ENCODE measurements at places on chromosomes 7 and 10. TPM values are rescaled to one million over a fixed set of nuclear protein-coding genes. Genes with fewer than 3 reads are reported as not detected.
A peak's percentile ranks its signal among the peaks of the same experiment; 100 is the strongest.

Gene VSIR
- total RNA-seq = 128 TPM

Gene CUEDC2
- 44.8 TPM for total RNA-seq

Gene CDC14C
- not detected for total RNA-seq

Gene WEE2
- total RNA-seq = not detected

Gene HACD1
- 34.3 TPM for total RNA-seq

Gene AKR1C1
- total RNA-seq = 42.0 TPM

Gene POLR2J2
- 14.1 TPM for total RNA-seq

Gene CRHR2
- total RNA-seq = not detected

Gene CXCL12
- 40.8 TPM for total RNA-seq

Gene OR6V1
- not detected for total RNA-seq

Gene IDI2
- not detected for total RNA-seq

Gene TAF6
- 34.9 TPM for total RNA-seq

Gene CDHR1
- 0.35 TPM for total RNA-seq

Gene MKX
- total RNA-seq = 1.7 TPM

DNA sequence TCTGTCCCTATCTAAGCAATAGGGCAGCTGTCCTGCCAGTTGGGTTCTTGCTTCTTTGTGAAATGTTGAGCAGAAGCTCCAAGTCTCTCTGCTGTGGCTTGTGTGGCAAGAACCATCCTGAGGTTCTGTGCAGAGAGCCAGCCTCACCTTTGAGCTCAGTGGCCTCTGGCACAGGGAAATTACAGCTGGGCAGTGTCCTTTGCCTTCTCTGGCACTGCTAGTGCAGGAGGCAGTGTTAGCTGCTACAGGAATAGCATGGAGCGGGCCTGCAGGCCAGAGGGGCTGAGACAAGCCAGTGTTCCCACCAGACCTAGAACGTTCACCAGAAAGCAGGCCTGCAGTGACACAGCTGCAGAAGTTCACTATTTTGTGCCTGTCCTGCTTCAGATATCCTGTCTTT, 1.8 kb downstream of the PRXL2A start:
- no peak for DNase-seq

- no peak for DNase-seq
Measured at GRCh38 chr7:107594961-107595737, 15.1 kb downstream of the BCAP29 start.

- DNase-seq = no peak
Measured at GRCh38 chr7:2665359-2665791, 22.6 kb upstream of the AMZ1 start.

GRCh38 chr10:26481914-26482550, 43.9 kb downstream of the APBB1IP start:
- DNase-seq = no peak

- no peak for DNase-seq
Measured at GRCh38 chr7:36985316-36985715, 261.0 kb upstream of the AOAH start.

GRCh38 chr10:50470345-50470744, 153.4 kb downstream of the SGMS1 start:
- no peak for DNase-seq

DNA sequence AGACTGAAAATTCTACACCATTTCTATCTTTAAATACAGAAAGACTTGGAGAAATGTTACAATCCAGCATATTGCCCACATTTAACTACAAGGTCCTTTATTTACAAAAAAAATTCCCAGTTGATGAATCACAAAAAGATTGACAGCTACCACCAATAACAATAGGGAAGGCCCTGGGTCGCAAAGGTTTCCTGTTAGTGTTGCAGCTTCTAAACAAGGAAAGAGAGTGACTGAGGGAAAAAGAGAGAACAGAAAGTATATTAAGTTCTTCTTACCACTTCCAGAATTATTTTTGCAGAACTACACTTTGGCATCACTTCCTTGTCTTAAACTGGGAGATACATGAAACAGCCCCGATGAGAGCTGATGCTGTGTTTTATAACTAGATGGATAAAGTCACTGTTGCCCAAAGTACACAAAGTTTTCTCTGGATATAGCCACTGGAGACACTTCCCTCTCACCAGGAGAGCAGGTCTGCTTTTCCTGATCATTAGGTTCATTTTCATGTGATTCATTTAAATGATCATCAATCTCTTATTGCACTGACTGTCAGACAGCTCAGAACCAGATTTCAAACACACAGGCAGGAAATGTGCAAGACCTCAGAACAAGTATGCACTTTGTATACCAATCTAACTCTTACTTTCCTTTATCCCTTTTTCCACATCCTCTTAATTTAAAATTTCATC, 57.0 kb downstream of the SHTN1 start:
- DNase-seq = no peak

DNA sequence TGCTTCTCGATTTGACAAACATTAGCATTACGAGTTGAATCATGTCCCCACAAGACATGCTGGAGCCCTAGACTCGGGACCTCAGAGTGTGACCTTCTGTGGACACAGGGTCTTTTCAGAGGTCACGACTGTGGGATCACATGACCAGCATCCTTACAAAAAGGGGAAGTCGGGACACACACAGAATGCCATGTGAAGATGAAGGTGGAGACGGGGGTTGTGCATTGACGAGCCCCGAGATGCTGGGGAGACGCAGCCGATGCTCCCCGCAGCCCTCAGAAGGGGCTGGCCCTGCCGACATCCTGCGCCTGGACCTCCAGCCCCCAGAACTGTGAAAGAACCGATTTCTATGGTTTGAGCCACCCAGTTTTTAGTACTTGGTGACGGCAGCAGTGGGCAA, 7.5 kb downstream of the ZFAND2A start:
- DNase-seq = no peak

DNA sequence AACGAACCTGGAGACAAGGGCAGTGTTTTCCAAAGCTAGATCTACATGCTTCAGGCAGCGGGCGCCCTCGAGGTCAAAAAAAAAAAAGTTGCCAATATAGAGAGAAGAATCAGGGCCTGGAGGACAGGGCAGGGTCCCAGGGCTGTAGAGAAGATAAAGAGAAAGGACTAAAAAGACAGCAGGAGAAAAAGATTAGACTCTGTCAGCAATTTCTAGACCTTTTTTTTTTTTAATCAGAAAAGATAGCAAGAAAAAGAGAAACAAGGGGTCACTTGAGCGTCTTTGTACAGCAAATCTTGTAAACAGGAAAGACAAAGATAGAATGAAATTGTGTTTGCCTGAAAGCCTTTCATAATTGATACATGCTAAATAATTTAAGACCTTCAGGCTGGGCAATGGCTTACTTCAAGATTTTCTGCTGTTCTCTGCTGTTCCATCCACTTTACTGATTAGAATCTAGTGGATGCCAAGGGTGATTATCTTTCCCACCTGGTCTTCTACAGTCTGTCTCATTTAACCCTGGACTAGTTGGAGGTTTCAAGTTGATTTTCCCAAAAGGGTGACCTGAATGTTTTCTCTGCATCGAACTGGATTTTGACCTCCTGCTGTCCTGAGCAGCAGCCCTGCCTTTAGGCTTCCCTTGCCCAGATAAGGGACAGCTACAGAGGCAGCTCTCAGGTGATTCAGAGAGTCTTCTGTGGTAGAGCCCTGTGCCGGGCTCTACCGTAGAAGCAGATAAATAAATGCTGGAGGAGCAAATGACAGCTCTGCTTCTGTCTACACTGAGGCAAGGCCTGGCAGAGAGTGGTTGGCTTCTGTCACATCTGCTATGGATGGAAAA, 5.1 kb downstream of the LMOD2 start:
- DNase-seq = no peak

GRCh38 chr10:83252596-83252995, 886.7 kb upstream of the GHITM start:
- no peak for DNase-seq

- DNase-seq = no peak
Measured at GRCh38 chr10:112735041-112735695, 214.9 kb upstream of the TCF7L2 start.

DNA sequence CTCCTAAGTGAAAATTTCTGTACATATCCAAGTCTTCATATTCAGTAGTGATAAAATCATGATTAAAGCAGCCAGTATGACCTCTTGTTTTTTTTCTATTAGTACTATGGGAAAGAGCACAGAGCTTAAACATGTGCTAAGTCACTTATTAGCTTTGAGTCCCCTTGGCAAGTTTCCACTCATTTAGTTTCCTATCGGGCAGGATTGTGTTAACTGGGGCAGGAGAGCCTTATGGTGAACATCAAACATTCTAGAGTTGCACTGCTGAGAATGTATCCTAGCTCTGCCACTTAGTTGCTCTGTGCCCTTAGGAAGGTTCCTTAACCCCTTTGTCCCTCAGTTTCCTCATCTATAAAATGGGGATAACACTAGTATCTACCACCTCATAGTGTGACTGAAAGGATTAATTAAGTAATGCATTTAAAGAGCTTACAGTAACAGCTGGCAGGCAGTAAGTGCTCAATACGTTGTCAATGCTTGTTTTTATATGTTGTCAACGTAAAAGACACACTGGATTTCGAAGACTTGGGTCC, 117.6 kb downstream of the DOCK4 start:
- no peak for DNase-seq

GRCh38 chr7:91800389-91800788, 80.1 kb downstream of the MTERF1 start:
- DNase-seq = no peak

- DNase-seq = no peak
Measured at GRCh38 chr10:116403740-116404250, 23.9 kb upstream of the PNLIPRP3 start.

- DNase-seq = no peak
Measured at GRCh38 chr10:49285232-49285631, 13.7 kb upstream of the C10orf71 start.

DNA sequence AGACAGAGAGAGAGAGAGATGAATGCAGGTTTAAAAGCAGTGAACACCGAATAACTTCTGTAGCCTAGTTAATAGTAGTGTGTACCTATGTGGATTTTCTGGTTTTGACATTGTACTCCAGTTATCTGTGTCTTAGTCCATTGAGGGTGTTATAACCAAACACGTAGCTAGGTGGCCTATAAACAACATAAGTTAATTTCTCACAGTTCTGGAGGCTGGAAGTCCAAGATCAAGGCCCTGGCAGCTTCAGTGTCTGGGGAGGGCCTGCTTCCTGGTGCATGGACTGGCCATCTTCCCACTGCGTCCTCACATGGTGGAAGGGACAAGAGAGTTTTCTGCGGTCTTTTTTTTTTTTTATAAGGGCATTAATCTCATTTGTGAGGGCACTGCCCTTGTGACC, 23.5 kb downstream of the AOC1 start:
- no peak for DNase-seq

DNA sequence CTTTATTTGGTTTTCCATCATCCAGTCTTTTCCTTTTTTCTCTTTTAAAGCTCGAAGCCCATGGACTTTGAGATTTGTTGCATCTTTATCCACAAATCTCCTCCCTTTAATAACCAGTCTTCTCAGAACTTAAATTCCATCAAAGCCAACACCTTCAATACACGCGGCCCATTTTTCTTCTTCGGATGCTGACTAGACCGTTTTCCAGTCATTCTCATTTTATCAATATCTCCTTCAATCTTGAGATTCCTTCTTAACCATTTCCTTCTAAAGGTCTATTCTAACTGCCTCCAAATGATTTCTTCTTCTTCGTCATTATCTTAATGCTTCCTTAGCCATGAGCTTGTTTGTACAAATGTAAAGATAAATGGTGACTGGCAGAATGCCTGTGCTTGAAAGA, 173.5 kb downstream of the BAMBI start:
- DNase-seq = no peak

DNA sequence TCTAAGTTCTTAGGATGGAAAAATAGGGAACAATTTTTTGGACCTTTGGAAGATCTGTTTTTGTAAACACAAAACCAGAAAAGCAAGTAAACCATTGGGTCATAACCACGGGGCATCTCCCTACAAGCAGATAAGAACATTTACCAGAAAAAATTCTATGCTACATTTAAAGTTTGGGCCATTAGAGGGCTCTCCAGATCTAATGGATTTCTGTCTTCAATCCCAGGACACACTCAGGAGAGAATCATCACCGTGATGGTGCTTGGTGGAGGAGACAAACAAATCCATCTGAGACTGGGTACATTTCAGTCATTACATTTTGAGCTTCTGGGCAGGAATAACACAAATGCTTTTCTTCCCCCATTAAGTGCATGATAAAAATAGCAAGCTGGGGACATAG, 178.4 kb upstream of the TARP start:
- DNase-seq = no peak

GRCh38 chr7:88449410-88449809, 142.7 kb upstream of the STEAP4 start:
- no peak for DNase-seq

- DNase-seq = peak; percentile 65
Measured at GRCh38 chr7:112272921-112273561, 66.5 kb downstream of the ZNF277 start.

- no peak for DNase-seq
Measured at GRCh38 chr10:124955243-124955642, 13.3 kb downstream of the ZRANB1 start.

- DNase-seq = peak; percentile 71
Measured at GRCh38 chr10:69901628-69902505, 100.2 kb downstream of the COL13A1 start.

GRCh38 chr10:19702215-19702614, 114.0 kb upstream of the PLXDC2 start:
- DNase-seq = no peak

- no peak for DNase-seq
Measured at GRCh38 chr7:88599528-88599927, 160.0 kb upstream of the ZNF804B start.

DNA sequence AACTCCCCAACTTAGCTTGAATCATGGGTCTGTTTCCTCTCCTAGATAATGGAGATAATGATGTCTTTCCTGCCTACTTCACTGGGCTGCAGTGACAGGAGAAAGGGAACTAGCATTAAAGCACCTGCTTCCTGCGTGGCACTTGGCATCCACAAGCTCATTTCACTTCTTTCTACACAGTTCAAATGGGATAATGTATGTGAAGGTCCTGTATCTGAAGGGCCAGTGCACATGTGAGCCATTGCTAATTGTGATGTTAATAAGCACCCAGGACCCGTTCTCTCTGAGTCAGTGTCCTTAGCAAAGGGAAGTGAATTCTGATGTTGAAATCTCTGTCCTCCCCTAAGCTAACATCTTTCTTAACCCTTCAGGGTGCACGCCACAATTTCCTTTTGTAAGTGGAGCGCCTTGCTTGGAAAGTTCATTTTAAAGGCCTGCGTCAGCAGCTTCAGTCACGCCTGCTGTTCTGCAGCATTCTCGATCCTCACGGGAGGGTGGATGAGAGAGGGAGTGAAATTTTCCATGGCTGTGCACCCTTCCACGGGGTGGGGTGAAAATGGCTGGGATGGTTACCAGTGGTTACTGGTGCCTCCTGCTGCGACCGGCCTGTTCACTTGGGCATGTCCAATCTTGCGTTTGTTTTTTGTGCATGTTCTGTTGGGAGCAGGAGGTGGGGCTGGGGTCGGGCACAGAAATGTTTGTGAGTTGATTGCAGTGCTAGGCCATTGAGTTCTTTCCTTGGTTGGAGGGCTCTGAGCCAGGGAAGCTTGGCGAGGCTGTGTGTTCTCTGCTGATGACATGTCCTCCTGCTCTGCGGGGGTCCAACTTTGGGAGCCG, 59.2 kb downstream of the HK1 start:
- DNase-seq = no peak

GRCh38 chr7:100093498-100093897, 4.7 kb downstream of the COPS6 start:
- no peak for DNase-seq

- DNase-seq = no peak
Measured at GRCh38 chr10:7277867-7278266, 133.0 kb downstream of the SFMBT2 start.
